ENCODE measurements at places on chromosomes 7 and 10. TPM values are rescaled to one million over a fixed set of nuclear protein-coding genes. Genes with fewer than 3 reads are reported as not detected.

The SMNDC1 gene
- 22.3 TPM for polyA plus RNA-seq

The SPDYE9 gene
- polyA plus RNA-seq: not detected

The LRRN3 gene
- polyA plus RNA-seq: 7.2 TPM

The CCL24 gene
- polyA plus RNA-seq: 1.4 TPM

The COBL gene
- polyA plus RNA-seq: 31.5 TPM

The TMEM184A gene
- polyA plus RNA-seq: 4.3 TPM

The NUTM2B gene
- 1.4 TPM for polyA plus RNA-seq

The CFAP46 gene
- 1.3 TPM for polyA plus RNA-seq

The HTR5A gene
- 2.1 TPM for polyA plus RNA-seq

The GIMAP1 gene
- polyA plus RNA-seq: 1.1 TPM

The HOXA5 gene
- polyA plus RNA-seq: 25.3 TPM

The CDHR1 gene
- 6.4 TPM for polyA plus RNA-seq

The TBC1D12 gene
- polyA plus RNA-seq: 6.0 TPM

The SLC26A5 gene
- 0.49 TPM for polyA plus RNA-seq

The NPSR1 gene
- not detected for polyA plus RNA-seq

The PLXNA4 gene
- polyA plus RNA-seq: 3.6 TPM

The PNLIPRP1 gene
- polyA plus RNA-seq: not detected

The BTBD16 gene
- polyA plus RNA-seq: 0.97 TPM

The AGR2 gene
- polyA plus RNA-seq: 2.0 TPM

The RAPGEF5 gene
- 22.4 TPM for polyA plus RNA-seq

The DLX5 gene
- polyA plus RNA-seq: 8.8 TPM

The MYL10 gene
- not detected for polyA plus RNA-seq

The LIPM gene
- polyA plus RNA-seq: not detected

The NRG3 gene
- polyA plus RNA-seq: 3.0 TPM

The ABCC2 gene
- not detected for polyA plus RNA-seq

The DYDC2 gene
- polyA plus RNA-seq: 1.2 TPM

The GTPBP10 gene
- polyA plus RNA-seq: 7.2 TPM

Measured in brain (organoid and tissue), 16 donors.